Endothelial cell (in vitro differentiated cells): ENCODE measurements at places on chromosomes 5 and 9. TPM values are rescaled to one million over a fixed set of nuclear protein-coding genes. Genes with fewer than 3 reads are reported as not detected.
A peak's percentile ranks its signal among the peaks of the same experiment; 100 is the strongest.

The SLC9A3 gene
- 1.1 TPM for total RNA-seq

The MEGF10 gene
- 5.6 TPM for total RNA-seq

The EGFL7 gene
- total RNA-seq = 945 TPM

The LEAP2 gene
- 0.82 TPM for total RNA-seq

The GBGT1 gene
- 98.4 TPM for total RNA-seq

The LIX1 gene
- total RNA-seq = 0.46 TPM

The NPR2 gene
- 30.8 TPM for total RNA-seq

The IRX4 gene
- total RNA-seq = 0.72 TPM

- DNase-seq = no peak
These were observed 67.0 kb upstream of the ACTBL2 start for GRCh38 chr5:57549566-57549965.

DNA sequence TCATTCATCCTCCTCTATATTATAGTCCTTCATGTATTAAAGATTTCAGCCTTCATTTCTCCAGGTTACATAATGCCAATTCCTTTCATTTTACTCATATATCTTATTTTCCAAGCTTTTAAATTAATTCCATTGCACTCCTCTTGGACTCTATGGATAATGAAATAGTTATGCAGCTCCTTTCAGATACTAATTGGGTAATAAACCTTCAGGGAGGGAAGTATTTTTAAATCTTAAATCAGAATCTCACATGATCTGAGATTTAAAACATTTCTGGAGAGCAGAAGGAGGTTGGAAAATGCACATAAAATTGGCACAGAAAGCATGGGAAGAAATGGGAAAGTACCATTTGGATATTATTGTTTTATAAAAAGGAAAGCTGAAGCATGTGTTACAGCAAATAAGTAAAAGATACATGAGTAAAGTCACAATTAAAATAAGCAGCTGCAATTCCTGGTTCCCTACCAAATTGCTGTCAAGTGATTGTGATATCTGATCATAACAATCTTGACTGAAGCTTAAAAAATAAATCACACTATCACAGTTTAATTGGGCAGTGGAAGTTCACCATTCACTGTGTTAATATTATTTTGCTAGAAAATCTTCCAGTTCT is 257.9 kb upstream of the NREP start:
- DNase-seq = no peak

DNA sequence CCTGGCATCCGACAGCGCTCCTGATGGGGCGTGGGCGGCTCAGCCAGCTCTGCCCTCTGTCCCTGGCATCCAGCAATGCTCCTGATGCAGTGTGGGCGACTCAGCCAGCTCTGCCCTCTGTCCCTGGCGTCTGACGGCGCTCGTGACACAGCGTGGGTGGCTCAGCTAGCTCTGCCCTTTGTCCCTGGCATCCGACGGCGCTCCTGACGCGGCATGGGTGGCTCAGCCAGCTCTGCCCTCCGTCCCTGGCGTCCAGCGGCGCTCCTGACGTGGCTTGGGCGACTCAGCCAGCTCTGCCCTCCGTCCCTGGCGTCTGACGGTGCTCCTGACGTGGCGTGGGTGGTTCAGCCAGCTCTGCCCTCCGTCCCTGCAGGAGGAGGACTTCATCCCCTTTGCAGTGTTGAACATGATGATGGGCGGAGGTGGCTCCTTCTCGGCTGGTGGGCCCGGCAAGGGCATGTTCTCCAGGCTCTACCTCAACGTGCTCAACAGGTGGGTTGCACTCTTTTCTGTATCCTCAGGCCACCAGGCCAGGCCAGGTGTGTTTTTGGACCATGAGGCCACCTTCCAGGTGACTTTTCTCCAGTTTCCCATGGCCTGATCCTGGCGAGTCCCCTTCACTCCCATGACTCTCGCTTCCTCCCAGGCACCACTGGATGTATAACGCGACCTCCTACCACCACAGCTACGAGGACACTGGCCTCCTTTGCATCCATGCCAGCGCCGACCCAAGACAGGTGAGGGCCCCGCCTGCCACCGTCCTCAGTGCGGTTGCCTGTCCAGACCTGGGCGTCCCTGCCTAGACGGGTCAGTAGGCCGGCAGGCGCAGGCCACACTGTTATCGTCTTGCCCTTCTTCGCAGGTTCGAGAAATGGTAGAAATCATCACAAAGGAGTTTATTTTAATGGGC is 8.0 kb downstream of the PMPCA start:
- no peak for DNase-seq

GRCh38 chr5:95669540-95669939 is 13.3 kb downstream of the SPATA9 start:
- no peak for DNase-seq

- DNase-seq = no peak
These were observed 105.6 kb downstream of the SUSD1 start for GRCh38 chr9:112069318-112070169.

DNA sequence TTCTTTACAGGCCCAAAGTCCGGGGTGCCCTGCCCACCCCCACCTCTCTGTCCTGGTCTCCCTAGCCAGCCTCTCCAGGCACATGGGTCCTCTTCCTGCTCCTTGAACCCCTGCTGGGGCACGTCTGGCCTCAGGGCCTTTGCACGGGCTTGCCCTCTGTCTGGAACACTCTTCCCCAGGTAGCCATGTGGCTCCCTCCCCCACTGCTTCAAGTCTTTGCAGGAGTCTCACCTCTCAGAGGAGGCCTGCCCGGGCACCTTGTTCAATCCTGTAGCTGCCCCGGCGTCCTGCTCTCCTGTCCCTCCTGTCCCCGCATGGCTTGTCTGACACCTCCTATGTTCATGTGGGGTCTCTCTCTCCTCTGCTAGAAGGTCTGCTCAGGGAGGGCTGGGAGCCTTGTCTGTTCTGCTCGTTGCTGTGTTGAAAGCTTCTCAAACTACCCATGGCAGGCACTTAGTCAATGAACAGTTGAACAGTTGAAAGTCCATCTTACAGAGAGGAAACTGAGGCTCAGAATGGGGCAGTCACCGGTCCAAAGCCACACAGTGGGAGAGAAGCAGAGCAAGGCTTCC is 241.4 kb downstream of the PBX3 start:
- DNase-seq = no peak

DNA sequence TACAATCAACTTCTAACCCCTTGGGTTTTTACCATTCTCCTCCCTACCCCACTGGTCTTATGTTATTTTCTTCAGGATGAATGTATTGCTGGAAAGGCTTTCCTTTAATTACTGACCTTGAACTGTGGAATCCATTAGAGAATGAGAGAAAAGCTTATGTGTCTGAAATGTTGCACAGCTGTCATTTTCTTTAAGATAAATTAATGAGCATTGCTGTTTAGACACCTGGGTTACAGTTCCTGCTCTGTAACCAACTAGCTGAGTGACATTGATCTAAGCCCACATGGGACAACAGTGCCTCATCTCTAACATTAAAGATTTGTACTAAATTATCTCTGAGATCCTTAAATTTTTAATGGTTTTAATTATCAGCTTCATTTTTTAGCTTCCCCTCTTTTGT is 507.0 kb downstream of the TAF11L14 start:
- DNase-seq = no peak

DNA sequence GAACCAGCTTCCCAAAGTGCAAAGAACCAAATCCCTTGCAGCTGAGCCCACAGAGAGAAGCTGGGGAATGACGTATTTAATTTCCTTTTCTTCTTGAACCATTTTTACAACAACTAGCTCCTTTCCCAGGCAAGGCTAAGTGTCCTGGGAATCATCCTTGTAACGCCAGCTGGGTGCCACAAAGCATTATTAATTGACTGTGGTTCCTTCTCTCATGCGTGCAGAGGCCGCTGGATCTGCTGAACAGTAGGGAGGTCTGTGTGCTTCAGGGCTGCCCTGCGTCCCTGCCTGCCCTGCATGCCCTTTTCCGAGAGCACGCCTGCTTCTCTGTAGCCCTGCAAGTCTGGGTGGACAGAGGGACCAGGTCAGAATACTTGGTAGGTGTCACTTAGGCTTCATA is 124.1 kb upstream of the OTULINL start:
- no peak for DNase-seq

GRCh38 chr5:132751444-132751843 is 4.2 kb downstream of the CCNI2 start:
- DNase-seq = no peak

GRCh38 chr9:92969516-92970466 is 22.5 kb downstream of the FGD3 start:
- no peak for DNase-seq

GRCh38 chr5:77937015-77937908 is 161.1 kb upstream of the TBCA start:
- no peak for DNase-seq

DNA sequence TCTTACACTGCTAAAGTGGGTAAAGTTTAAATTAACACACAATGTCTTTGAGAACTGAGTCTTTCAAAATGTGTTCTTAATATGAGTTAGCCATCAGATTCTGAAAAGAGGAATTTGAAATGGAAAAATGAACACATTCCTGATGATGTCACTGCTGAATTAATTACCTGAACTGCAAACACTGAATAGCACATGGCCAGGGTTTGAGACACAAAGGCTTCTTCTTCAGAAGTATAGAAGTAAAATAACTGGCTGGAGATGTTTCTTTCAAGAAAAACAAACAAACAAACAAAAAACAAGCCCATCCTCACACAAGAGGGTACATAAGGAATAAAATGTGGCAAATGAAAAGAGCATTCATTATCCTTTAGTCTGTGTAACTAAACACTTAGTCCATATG is 7.1 kb downstream of the GLIS3 start:
- no peak for DNase-seq

- DNase-seq = no peak
These were observed 142.2 kb upstream of the KLF4 start for GRCh38 chr9:107631788-107632187.

DNA sequence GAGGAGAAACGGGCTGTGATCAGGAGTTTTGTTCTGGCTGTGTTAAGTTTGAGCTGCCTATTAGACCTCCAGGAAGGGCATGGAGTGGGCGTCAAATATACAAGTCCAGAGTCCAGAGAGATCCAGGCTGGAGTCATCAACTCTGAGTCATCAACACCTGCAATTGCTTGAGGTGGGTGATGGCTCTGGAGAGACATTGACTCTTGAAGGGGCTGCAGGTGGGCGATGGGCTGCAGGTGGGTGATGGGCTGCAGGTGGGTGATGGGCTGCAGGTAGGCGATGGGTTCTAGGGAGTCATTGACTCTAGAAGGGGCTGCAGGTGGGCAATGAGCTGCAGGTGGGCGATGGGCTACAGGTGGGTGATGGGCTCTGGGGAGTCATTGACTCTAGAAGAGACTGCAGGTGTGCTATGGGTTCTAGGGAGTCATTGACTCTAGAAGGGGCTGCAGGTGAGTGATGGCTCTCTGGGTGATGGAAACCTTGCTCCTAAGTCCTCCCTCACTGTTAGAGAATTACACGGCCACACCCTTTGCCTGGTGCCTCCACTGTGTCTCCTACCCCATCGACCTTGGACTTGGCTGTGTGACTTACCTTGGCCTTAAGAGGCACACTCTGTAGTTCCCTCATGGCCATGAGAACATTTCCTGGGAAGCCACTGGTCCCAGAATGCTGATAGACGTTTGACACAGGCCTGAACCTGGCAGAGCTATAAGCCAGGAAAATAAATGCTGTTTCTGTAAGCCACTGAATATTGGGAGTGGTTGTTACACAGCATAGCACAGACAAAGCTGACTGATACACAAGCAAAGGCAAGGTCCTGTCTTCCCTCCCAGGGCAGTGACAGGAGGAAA is 10.4 kb upstream of the FIBCD1 start:
- DNase-seq = no peak

DNA sequence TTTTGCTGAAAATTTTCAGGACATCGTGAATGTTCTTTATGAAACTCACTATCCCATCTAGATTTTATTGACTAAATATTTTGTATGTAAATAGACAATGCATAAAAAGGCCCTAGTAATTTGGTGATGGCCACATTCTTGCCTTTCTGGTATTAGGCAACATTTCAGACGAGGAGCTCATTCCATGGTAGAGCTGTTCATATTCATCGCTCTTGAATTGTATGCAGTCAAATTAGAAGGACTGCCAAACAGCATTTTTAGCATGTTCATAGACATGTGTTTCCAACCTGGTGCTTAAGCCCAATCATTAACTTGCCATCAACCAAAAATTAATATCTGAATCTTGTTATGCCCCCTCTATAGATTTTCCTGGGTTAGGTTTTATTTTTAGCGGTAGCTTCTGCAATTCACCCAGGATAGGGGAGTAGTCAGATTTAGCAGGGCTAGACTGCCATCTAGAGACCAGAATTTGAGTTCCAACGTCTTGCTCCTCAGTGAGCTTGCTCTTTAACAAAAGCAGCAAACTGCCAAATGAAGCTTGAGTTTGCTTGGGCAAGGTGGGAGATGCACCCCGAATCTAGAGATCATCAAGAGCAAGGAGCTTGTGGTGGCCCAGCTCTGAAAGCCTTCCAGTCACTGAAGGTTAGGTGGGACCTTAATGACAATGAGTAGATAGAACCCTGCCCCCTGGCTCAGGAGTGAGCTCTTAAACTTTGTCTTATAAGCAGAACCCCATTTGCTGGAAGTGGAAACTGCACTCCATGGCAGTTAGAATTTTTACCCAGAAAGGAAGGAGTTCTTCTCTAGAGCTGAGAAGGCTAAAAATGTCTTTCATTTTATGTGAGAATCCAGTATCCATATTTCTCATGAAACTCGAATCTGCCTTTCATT is 456.2 kb downstream of the RASEF start:
- DNase-seq = peak; percentile 62

- DNase-seq = peak; percentile 46
These were observed 35.7 kb downstream of the SLC6A3 start for GRCh38 chr5:1409381-1410110.

- DNase-seq = no peak
These were observed 35.7 kb downstream of the NSD1 start for GRCh38 chr5:177169271-177169670.

DNA sequence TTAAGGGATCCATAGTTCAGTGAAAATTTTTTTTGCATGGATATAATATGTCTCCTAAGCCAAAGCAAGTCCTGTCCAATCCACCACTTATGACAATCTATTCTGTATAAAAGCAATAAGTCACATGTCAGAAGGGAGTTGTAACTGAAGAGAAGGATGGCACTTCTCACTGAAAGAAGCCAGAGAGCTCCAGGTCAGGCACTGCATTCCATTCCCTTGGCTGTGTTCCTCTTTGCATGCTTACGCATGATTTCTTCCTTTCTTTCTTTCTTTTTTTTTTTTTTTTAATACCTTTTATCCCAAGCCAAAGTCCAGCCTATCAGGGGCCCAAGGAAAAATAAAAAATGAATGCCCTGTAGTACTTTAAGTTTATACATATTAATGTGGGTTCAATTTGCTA is 39.8 kb downstream of the MAMDC2 start:
- DNase-seq = no peak
